Astrocyte (in vitro differentiated cells and primary cell): ENCODE measurements at places on chromosomes 6 and 20. TPM values are rescaled to one million over a fixed set of nuclear protein-coding genes. Genes with fewer than 3 reads are reported as not detected.

DNA sequence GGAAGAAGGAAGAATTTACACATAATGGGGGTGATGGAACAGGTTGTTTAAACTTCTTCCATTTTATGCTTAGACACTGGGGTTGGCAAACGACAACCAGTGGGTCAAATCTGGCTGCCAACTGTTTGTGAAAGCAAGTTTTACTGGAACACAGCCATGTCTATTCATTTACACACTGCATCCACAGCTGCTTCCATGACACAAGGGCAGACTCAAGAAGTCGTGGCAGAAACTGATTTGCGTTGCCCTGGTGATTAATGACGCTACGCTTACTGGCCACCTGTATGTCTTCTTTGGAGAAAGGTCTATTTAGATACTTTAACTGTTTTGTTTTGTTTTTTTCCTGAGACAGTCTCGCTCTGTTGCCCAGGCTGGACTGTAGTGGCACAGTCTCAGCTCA is 19.0 kb downstream of the CTCFL start:
- H3K4me3 ChIP-seq, result no peak overlapping the region
- H3K27ac ChIP-seq, result no peak overlapping the region
- peaks cover 5% of the 10 kb centered on the region for H3K4me1 ChIP-seq
- no peaks in the 10 kb centered on the region for H3K36me3 ChIP-seq
- H3K27me3 ChIP-seq, result peaks cover 12% of the 10 kb centered on the region

DNA sequence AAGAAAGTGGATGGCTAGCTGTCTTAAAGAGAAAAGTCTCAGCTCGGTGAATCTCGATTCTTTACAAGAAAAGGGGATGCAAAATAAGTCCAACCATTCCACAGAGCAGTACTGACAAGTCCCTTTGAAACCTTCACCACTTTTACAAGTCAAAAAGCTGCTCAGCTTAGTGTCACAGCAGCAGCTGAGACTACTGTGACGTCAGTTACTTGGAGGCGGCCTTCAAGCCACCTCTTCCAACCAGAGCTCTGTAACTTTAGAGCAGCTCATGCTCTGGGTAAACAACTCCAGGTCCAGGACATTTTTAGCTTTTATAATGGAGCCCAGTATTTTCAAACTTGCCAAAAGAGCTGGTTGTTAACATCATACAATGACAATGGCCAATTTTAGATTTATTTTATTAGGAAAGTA is at the start of gene KIAA0408:
Gene KIAA0408, minus strand, starts transcription at position 159 of the 411 bp plus-strand sequence. CDS start 5,408 bp downstream, outside the sequence.
- peaks cover 7% of the 10 kb centered on the region for H3K4me1 ChIP-seq
- DNase-seq, result peak; percentile 54
- no peak within 1 kb of the TSS for H3K27ac ChIP-seq
- no peaks in the 10 kb centered on the region for H3K36me3 ChIP-seq
- no peak within 1 kb of the TSS for H3K4me3 ChIP-seq

DNA sequence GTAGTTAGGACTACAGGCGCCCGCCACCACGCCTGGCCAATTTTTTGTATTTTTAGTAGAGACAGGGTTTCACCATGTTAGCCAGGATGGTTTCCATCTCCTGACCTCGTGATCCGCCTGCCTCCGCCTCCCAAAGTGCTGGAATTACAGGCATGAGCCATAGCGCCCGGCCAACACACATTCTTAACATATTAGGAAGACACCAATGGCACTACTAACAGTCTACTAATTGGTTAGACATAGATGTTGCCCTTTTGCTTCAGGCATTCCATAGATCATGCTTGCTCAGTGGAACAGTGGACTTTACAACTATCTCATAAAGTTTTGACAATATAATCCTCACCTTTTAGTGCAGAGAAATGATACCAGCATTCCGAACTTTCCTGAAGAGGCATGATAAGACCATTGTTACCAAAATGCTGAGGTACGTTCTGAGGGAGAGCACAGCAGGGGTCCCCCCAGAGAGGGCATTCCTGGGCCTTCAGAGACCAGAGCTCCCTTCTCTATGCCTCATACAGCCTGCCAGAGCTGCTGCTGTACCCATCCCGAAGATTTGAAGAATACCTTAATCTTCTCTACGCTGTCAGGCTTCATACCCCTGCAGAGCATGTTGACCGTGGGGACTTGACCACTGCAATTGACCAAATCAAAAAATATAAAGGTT is 89.4 kb downstream of the ECT2L start:
- no peaks in the 10 kb centered on the region for H3K4me1 ChIP-seq
- no peak overlapping the region for H3K27ac ChIP-seq
- no peak for DNase-seq

- peaks cover 6% of the 10 kb centered on the region for H3K36me3 ChIP-seq
- H3K27me3 ChIP-seq, result no peaks in the 10 kb centered on the region
- H3K4me3 ChIP-seq, result no peak overlapping the region
- no peak for DNase-seq
Observed at GRCh38 chr6:13294499-13295069, 33.8 kb downstream of the TBC1D7 start.

DNA sequence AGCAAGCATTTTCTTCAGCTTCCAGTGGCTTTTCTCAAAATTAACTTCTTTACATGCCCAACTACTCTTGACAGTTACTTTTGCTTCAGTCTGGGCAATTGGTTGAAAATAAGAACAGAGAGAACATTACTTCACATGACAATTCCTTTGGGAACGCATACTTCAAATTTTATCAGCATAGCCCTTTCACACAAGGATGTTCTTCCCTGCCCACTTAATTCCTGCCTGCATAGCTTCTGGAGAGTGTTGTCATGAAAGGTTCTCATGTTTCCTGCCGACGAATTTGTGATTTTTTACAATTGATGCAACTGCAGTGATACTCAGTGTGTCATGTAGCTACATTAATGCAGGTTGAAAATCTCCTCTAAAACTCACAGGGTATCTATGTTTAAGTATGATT is 22.0 kb upstream of the SNRNP48 start:
- no peak overlapping the region for H3K27ac ChIP-seq
- H3K36me3 ChIP-seq, result peaks cover 78% of the 10 kb centered on the region
- peak; percentile 29 for DNase-seq
- no peak overlapping the region for H3K4me3 ChIP-seq

- peaks cover 5% of the 10 kb centered on the region for H3K4me1 ChIP-seq
- peak; percentile 87 for DNase-seq
- H3K27ac ChIP-seq, result peak overlapping the region; percentile 95
- H3K36me3 ChIP-seq, result no peaks in the 10 kb centered on the region
- no peaks in the 10 kb centered on the region for H3K27me3 ChIP-seq
Observed at GRCh38 chr6:116371120-116371917, 572 bp downstream of the DSE start.

GRCh38 chr6:7112741-7113313 is 5.1 kb downstream of the RREB1 start:
- peaks cover 8% of the 10 kb centered on the region for H3K4me1 ChIP-seq
- DNase-seq, result no peak
- H3K27ac ChIP-seq, result no peak overlapping the region

GRCh38 chr20:53837126-53837826 is 233.1 kb downstream of the BCAS1 start:
- no peak overlapping the region for H3K27ac ChIP-seq
- no peaks in the 10 kb centered on the region for H3K36me3 ChIP-seq
- no peaks in the 10 kb centered on the region for H3K27me3 ChIP-seq

DNA sequence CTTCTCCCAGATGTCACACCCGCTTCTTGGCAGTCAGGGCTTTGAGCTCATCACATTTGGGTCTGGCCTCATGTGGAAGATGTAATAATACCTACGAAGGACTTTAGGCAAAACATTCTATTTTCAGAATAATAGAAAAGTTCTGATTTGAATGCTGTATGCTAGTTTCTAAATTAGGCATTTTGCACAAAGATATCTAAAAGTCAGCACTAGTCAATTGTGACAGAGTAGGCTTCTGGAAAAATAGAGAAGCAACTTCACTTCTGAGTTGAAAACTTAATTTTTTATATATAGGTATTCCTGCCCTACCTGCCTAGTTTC is 38.3 kb upstream of the CD2AP start:
- no peaks in the 10 kb centered on the region for H3K4me1 ChIP-seq
- no peak for DNase-seq
- no peaks in the 10 kb centered on the region for H3K36me3 ChIP-seq

- no peaks in the 10 kb centered on the region for H3K36me3 ChIP-seq
- no peaks in the 10 kb centered on the region for H3K4me1 ChIP-seq
- no peak overlapping the region for H3K27ac ChIP-seq
Observed at GRCh38 chr6:10849901-10850300, 11.6 kb upstream of the MAK start.

GRCh38 chr6:52929321-52930164 is 20.0 kb upstream of the GSTA3 start:
- H3K36me3 ChIP-seq, result no peaks in the 10 kb centered on the region
- peak overlapping the region; percentile 46 for H3K27ac ChIP-seq
- H3K4me1 ChIP-seq, result peaks cover 10% of the 10 kb centered on the region
- H3K4me3 ChIP-seq, result no peak overlapping the region
- H3K27me3 ChIP-seq, result no peaks in the 10 kb centered on the region

GRCh38 chr6:43993881-43994523 is 133.2 kb downstream of the MRPL14 start:
- H3K27me3 ChIP-seq, result no peaks in the 10 kb centered on the region
- peaks cover 22% of the 10 kb centered on the region for H3K4me1 ChIP-seq
- no peak overlapping the region for H3K4me3 ChIP-seq
- no peaks in the 10 kb centered on the region for H3K36me3 ChIP-seq

GRCh38 chr20:56843386-56843785 is 214.3 kb downstream of the TFAP2C start:
- H3K27me3 ChIP-seq, result peaks cover 11% of the 10 kb centered on the region
- no peak overlapping the region for H3K27ac ChIP-seq
- no peak for DNase-seq
- H3K4me1 ChIP-seq, result no peaks in the 10 kb centered on the region
- H3K36me3 ChIP-seq, result no peaks in the 10 kb centered on the region
- H3K4me3 ChIP-seq, result no peak overlapping the region

- H3K27me3 ChIP-seq, result peaks cover 5% of the 10 kb centered on the region
- H3K4me3 ChIP-seq, result no peak overlapping the region
- H3K36me3 ChIP-seq, result no peaks in the 10 kb centered on the region
- peak; percentile 1 for DNase-seq
Observed at GRCh38 chr6:24274441-24275083, 83.3 kb downstream of the DCDC2 start.

GRCh38 chr20:12847872-12848271 is 160.9 kb upstream of the SPTLC3 start:
- H3K4me1 ChIP-seq, result no peaks in the 10 kb centered on the region
- H3K27me3 ChIP-seq, result no peaks in the 10 kb centered on the region
- no peak for DNase-seq
- H3K4me3 ChIP-seq, result no peak overlapping the region
- no peak overlapping the region for H3K27ac ChIP-seq
- no peaks in the 10 kb centered on the region for H3K36me3 ChIP-seq

DNA sequence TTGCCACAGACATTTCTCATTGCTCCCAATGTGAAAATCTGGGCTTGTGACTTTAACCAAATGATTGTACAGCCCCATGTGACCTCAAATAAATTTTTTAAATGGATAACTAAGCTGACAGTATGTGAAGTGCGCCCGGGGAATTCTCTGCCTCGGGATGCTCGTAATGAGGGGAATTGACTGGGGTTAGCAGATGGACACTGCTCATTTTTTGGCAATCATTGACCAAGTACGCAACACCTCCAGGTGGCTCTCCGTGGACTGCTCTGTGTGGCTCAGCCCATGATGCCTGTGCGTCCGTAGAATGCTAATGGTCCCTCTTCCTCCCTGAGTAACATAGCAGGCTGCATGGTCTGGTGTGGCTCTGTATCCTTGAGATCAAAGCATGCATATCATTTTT is 42.4 kb downstream of the FARS2 start:
- no peak for DNase-seq
- H3K27me3 ChIP-seq, result no peaks in the 10 kb centered on the region
- no peak overlapping the region for H3K4me3 ChIP-seq
- H3K36me3 ChIP-seq, result no peaks in the 10 kb centered on the region
- H3K27ac ChIP-seq, result no peak overlapping the region

Gene KCNQ5
- 0.43 and 2.0 TPM in 2 replicates for total RNA-seq

Gene PTCRA
- not detected in 2 replicates for total RNA-seq

Gene BPIFB2
- not detected in 2 replicates for total RNA-seq

Gene SLC22A2
- not detected in 2 replicates for total RNA-seq

Gene UBR2
- 22.2 and 23.3 TPM in 2 replicates for total RNA-seq

Gene ENPP1
- total RNA-seq, result 7.1 and 8.9 TPM in 2 replicates

Gene MYB
- total RNA-seq, result 0.12 TPM in 1 of 2 replicates, not detected in the other
